ENCODE measurements at places on chromosomes 16 and 17.

GRCh38 chr16:81394966-81395655, 49.5 kb upstream of the CMIP start:
- DNase-seq, result no peak

DNA sequence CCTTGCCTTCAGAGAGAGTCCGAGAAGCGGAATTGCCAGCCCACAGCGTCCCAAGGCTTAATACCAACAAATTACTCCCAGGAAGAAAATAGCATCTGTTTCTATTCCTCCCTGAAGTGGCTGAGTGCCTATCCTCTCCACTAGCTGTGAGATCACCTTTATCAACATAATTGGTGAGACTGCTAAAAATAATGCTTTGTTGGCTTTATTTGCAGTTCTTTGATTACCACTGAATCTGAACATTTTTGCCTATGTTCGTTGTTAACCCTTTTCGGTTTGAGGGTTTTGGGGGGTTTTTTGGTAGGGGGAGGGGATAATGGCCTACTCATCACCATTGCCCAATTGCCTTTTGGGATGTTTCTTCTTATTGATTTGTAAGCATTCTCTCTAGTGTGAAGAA, 31.0 kb downstream of the MMP15 start:
- DNase-seq, result no peak

DNA sequence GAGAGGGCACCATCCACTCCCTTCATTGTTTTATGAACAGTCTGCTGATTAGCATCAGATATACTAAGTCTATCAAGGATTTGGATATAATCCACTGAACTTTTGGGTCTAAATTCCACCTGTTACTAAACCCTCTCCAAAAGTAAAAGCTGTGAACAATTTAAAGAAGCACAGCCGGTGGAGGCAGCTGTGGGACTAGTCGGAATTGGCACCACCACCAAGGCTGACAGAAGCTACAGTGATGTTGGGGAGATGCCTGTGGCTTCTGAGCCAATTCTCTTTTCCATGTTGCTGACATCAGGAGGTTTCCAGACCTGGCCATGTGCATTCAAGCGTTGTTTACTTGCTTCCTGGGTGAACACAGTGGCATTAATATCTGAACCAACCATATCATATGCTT, 679.0 kb upstream of the CA10 start:
- no peak for DNase-seq

DNA sequence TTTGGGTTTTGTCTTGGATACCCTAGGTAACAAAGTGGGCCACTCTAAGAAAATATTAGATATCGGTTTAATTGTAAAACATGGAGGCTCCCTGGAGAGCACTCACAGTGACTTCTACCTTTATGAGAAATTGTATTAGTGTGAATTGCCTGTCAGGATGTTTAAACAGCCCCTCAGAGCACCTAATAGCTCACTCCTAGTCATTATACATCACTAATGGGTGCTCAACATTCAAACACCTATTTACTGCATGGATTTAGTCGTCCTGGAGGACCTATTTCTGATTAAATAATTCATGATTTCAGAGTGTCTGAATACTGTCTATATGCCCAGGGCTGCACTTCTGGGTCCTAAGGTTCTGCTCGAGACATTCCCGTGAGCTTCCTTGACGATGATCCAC, 430.2 kb upstream of the EEF2KMT start:
- no peak for DNase-seq

GRCh38 chr17:58112970-58113631, 29.9 kb downstream of the DYNLL2 start:
- peak; percentile 84 for DNase-seq

DNA sequence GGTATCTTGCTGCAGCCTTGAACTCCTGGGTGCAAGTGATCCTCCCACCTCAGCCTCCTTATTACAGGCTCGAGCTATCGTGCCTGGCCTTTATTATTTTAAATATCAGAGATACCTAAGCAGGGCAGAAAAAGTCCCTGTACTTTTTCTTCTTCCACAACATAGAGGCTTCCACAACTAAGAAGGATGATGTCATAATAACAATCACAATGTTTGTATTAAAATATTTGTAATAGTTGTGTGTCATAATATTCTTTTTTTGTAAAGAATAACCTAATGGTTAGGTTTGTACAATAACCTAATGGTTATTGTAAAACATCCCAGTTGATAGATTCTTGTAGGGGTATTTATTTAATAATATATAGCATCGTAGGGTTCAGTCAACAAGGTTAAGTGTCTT, 26.7 kb upstream of the DUSP14 start:
- no peak for DNase-seq

GRCh38 chr17:39867880-39868553, at the start of gene ZPBP2:
Gene ZPBP2, plus strand, starts transcription at chr17:39868202. Its CDS starts 153 bp downstream, at chr17:39868355.
- DNase-seq, result peak; percentile 66

GRCh38 chr17:19554393-19554792, 20.7 kb downstream of the SLC47A1 start:
- no peak for DNase-seq

- no peak for DNase-seq
Measured at GRCh38 chr16:4214215-4214621, 27.7 kb downstream of the SRL start.

DNA sequence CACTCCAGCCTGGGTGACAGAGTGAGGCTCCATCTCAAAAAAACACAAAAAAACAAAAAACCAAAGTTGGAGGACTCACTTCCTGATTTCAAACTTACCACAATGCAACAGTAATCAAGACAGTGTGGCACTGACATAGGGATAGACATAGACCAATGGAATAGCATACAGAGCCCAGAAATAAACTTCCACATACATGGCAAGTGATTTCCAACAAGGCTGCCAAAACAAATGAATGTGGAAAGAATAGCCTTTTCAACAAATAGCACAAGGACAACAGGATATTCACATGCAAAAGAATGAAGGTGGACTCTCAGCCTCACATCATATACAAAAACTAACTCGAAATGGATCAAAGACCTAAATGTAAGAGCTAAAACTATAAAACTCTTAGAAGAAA, 36.8 kb upstream of the RASD1 start:
- no peak for DNase-seq

DNA sequence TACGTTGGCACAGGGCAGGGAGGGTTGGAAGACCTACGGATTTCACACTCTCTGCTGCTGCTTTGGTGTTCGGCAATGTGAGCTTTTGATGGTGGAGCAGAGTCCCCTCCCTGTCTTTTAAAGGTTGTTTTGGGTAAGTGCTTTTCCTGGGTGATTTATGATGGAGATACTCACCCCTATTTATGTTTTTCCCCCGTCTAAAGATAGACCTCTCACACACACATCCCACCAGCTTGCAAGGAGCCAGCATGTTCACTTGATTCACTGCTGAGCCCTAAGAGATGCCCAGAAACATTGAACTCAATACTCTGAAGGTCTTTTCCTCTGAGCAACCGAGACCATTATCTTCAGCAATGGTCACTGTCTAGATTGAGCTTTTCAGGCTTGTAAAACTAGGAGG, 8.3 kb downstream of the RBFOX1 start:
- DNase-seq, result no peak

- DNase-seq, result no peak
Measured at GRCh38 chr16:7366041-7366440, 33.4 kb downstream of the RBFOX1 start.

DNA sequence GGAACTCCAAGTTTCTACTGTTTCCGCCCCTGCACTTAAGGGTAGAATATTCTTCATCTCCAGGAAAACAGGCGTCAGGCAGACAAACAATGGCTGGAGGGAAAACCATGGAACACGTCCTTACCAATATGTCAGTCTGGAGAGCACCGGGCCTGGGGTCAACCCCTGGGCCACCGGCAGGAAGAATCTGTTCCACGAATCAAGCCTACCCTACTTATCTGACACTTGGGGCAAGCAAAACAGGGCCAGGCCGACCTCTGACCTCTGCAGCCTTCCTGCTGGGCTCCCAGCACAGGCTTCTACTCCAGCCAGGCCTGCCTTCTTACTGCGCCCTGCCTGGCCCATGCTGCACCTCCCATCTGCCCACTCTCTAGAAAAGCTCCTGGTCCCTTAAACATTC, 10.1 kb downstream of the VAC14 start:
- DNase-seq, result no peak

DNA sequence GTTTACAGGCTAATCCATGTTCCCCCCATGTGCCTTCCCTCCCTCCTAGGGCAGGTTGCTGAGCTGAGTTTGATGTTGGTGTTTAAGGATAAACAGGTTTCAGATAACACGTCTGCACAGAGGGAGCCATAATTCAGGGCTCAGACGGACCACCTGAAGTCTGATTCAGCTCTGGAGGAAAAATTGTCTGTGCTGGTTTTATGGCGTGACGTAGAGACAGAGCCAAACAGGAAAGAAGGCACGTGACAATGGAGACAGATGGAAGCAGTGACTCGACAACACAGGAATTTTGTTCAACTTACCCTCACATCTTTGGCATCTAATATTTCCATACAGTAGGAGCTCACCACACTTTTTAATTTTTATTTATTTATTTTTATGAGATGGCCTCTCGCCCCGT, 10.7 kb upstream of the USP10 start:
- no peak for DNase-seq

DNA sequence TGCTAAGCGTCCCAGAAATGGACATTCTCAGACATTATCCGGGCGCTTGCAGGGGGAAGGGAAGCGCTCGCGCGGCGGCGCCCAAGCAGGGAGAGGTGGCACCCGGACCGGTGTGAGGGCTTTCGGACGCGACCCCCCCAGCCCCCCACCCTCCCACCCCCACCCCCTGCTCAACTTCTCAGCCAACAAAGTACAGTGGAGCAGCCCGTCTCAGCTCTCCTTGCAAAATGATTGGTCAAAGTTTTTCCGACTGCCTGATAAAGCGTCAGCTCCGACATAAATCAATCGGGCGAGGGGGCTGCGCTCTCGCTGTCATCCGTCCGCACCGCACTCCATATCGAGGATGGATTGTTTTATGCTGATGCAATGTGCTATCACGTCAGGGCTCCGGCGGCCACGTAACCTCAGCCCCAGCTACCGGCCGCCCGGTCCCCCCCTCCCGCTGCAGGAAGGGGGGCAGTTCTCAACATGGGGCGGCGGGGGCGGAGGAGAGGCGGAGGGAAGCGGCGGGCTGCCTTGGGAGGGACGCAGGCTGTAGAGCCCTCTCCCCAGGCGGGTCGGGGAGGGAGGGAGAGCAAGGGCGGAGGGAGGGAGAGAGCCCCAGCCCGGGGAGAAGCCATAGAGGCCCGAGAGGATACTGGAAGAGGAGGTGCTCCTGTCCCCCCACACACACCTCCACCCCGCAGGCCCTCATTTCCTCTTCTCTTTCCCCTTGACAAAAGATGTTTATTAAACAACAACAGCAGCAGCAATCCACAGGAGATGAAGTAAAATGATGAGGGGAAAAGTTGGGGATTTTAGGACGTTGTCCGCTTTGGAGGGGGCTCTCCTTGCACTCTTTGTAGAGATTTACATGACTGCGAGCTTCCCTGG, at the start of gene HOXB9:
TSS of gene HOXB9 (minus strand) at position 114 of the 873 bp plus-strand sequence. CDS start at position 25, 89 bp downstream.
- DNase-seq, result peak; percentile 67

GRCh38 chr17:78674595-78675315, 97.6 kb upstream of the DNAH17 start:
- DNase-seq, result no peak

GRCh38 chr17:32285306-32285705, 19.7 kb downstream of the RHBDL3 start:
- DNase-seq, result no peak

DNA sequence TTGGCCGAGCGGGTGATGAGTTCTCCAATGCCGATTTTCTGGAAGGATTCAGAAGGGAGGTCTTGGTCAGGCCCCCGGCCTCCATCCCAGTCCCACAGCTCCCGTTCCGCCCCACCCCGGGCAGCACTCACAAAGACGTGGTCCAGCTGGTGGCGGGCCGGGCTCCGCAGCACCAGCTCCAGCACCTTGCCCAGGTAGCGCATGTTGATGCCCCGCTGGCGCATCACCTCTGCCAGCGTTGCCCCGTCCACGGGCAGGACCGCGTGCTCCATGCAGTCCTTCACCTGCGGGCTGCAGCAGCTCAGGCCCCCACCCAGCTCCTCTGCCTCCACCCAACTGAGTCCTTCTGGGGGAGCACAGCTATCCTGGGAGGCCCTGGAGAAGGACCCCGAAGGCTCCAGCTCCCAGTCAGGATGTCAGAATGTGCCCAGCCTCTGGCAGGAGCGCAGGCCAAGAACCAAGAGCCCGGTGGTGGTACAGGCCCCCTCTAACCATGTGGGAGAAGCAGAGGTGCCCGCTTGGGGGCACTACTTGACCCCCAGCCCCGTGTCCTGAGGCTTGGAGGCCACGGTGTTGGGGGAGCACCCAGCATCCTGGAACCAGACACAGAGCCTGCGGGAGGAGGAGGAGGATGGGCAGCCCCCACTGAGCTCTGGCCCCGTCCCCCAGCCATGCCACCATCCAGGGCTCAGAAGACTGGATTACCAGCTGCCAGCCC, 16.2 kb downstream of the CLUH start:
- DNase-seq, result no peak

DNA sequence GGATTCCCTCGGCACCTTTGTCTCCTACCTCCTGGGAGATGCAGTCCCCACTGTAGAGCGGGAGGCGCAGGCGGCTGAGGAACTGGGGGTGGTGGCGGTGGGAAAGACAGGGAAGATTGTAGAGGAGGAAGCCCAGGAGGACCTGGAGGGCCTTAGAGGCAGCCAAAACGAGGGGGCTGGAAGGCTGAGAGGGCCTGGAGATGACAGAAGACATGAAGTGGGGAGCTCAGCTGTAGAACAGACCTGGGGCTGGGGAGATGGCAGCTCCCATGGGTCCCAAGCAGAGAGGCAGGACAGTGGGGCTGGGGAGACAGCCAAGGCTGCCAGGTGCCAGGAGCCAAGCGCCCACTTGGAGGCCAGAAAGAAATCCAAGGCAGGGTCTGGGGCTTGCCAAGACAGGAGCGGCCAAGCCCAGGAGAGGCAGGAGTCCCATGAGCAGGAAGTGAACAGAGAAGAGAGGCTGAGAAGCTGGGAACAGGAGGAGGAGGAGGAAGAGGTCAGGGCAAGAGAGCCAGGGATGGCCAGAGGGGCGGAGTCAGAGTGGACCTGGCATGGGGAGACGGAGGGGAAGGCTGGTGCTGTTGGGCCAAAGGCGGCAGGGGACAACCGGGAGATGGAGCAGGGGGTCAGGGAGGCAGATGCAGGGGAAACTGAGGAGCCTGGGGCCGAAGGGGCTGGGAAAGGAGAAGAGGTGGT, 803 bp downstream of the APOBR start:
- no peak for DNase-seq

DNA sequence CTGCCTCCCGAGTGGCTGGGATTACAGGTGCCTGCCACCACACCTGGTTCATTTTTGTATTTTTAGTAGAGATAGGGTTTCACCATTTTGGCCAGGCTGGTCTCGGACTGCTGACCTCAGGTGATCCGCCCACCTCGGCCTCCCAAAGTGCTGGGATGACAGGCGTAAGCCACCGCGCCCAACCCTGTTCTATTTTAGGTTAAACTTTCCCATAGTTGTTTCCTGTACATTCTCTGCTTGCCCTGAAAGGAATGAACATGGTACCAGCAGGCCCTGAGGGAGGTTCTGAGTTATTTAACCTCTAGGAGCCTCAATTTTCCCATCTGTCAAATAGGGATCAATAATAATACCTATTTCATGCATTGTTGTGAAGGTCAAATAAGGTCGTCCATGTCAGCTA, 11.0 kb upstream of the CDH5 start:
- no peak for DNase-seq

- DNase-seq, result no peak
Measured at GRCh38 chr17:34665819-34666763, 86.7 kb downstream of the TMEM132E start.

All from stimulated activated CD4-positive, alpha-beta T cell treated with anti-CD3 and anti-CD28 coated beads, Interleukin-4, amount 100 ng/mL, for 1 hour (primary cell).